ENCODE measurements at places on chromosomes 5 and 9.

DNA sequence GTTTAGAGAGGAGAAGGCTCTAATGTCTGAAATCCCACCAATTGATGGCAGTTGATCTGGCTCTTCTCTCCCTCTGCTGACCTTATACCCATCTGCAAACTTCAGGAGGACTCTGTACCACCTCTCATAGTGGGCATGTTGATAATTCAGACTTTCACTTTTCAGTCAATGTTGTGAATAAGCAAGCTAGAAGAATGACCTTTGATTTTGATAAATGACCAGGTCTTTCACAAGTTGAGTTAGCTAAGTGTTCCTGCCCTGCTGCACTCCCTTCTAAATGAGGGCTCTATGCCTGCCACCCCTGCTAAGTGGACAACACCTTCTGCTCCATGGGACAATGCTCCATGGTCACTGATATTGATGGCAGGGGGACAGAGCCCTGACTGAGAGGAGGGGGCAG is 74.7 kb downstream of the SPRY4 start:
- DNase-seq: no peak

GRCh38 chr5:7548596-7548995 is 152.7 kb downstream of the ADCY2 start:
- DNase-seq: no peak

DNA sequence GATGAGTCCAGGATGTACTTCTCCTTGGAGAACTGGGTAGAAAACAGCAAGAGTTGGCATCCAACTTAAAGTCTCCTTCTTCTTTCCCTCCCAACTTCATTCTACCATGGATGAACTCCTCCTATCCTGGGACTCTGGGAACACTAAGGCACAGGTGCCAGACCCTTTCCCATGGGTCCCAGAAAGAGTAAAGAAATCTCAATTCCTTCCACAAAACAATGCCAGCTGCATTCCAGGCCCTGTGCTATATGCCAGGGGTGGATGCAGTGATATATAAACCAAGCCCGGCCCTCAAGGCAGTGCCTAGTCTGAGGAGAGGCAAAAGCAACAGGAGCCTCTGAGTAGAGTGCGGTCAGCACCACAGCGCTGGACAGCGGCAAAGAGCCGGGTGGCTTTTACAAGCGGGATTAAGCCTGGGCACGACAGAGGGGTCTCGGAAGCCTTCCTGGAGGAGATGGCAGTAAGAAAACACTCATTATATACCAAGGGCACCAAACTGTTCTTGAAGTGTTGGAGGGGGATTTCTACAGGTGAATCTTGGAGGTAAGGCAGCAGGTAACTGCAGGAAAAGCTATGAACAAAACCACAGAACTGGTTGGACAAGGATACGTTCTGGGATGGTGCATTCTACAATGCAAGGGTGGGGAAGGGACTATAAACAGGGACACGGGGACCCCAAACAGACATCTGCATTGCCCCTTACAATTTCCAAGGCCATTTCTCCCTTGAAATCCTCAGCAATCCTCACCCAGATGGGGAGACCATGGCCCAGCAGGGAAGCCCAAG is 16.4 kb upstream of the TOR2A start:
- no peak for DNase-seq

DNA sequence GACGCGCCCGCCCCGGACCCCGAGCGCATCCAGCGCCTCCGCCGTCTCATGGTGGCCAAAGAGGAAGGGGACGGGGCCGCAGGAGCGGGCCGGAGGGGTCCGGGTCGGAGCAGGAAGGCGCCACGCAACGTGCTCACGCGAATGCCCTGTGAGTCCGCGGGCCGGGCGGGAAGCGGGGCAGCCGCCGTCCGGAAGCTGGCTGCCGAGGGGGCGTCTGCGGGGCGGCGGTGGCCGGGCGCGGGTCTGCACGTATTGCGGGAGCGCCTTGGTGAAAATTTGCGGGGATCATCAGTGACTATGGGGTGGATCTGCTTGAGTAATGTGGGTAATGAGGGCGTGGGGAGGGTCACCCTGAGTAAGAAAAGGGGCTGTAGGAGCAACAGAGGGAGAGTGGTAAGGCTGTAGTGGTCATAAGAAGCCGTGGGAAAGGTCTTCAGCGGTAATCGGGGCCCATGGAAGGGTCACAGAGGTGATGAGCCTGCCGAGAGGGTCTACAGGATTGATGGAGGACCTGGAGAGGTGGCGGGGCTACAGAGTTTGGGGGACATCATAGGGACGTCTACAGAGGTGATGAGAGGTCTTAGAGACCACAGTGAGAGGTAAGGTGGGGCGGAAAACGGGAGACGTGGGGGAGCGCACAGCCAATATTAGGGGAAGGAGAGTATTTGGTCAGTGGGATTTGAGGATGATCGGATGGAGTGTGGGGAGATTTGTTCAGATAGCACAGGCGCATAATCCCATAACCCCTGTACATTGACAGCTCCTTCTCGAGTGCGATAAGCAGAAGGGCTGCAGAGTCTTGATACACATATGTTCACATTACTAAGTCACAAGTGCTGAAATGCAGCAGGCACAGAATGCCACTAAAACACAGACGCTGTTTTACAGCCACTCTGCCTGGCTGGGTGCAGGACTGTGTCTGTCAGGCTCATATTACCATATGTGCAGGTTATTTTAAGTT is 819 bp downstream of the LSM11 start:
- DNase-seq: no peak

GRCh38 chr9:105188746-105189145 is 55.7 kb upstream of the SLC44A1 start:
- no peak for DNase-seq

- no peak for DNase-seq
These were observed 88.1 kb upstream of the PTPRD start for GRCh38 chr9:10700915-10701314.

All from CD4-positive, alpha-beta T cell treated with Interleukin-6 at 100 ng/mL for 8 hours (primary cell).